Activated gamma-delta T cell treated with Interleukin-2 at 50 U/mL for 16 hours (primary cell): ENCODE measurements at places on chromosomes 3 and 15.

- peak; percentile 31 for DNase-seq
Observed at GRCh38 chr3:18740631-18741583, 315.8 kb upstream of the SATB1 start.

GRCh38 chr3:107740992-107741896 is 218.5 kb downstream of the BBX start:
- DNase-seq = no peak

DNA sequence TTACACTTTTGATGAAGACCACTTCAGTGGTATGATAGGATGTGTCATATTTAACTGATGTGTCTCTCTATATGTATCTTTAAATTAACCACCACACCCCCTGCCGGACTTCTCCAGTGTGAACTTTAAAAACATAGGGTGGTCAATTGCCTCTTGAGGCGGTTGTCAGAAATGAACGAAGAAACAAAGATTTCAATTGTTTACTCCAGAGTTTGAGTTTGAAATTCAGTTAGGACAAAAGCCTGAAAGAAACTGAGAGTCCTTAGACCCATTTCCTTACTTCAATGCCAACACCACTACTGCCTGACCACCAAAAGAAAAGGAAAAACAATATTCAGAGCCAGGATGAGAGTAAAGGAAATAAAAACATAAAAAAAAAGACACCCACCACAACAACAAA is 40.2 kb downstream of the VGLL3 start:
- DNase-seq = no peak

DNA sequence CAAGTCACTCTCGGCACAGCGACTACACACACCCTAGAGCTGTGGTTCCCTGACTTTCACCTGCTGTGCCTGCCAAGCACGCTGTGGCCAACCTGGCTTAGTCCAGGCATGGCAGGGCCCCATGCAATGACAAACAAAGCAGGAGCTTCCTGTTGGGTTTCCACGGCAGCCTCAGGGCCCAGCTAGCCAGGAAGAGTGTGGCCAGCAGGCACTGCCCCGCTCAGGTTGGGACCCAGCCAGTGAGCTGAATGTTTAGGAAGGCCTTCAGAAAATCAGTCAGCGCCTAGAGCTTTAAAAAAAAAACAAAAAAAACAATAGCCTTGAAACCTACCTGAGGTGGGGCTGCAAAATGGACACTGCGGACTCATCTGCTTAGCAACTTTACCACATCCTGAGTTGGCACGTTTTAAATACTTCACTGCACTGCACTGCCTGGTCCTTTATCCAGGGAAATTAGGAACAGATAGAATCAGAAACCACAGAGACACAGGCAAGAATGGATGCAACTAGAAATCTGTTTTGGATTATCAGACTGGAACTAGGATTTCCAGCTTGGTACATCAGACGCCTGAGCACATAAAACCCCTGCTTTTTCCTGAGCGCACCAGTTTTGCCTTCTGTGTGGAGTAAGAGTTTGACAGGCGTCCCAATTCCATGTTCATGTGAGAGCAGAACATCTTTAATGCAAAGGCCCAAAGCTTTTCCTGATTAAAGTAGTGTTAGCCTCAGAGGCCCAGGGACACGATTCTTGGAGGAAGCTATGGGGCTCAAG is 36.2 kb upstream of the LDHAL6B start:
- DNase-seq = no peak

DNA sequence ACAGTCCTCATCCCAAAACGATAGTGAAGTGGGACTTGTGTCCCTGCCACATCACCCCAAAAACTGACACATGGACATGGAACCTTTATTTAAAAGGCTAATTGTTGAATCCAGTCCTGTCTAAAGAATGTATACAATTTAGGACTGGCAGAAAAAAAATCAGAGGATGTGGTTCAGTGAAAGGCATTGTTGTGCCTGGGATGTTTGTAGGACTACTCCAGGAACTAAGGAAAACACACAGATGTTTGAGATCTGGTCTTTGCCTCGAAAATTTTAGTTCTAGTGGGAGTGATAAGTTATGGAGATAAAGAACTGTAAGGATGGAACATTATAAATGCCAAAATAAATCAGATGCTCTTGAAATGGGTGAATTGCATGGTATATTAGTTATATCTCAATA is 27.2 kb downstream of the VGLL4 start:
- no peak for DNase-seq

DNA sequence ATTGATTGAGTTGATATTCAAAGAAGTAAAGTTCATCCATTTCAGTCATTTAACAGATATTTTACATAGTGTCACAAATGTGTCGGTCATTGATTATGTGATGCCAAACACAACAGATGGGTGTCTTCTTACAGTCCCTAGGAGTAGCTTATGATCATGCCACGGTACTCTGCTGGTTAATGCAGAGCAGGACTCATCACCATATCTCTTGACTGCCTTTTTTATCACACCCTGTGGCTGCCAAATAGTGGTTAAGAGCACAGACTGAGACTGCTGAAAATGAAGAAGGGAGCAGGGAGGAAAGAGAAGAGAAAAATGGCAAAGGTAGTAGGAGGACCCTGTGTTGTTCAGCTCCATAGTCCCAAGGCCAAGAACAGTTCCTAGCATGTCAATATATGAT is 12.8 kb upstream of the TIMMDC1 start:
- no peak for DNase-seq

GRCh38 chr3:146250449-146251382 is at the start of gene PLSCR4:
Gene PLSCR4, minus strand, starts transcription at chr3:146251105. Its CDS starts 29,034 bp downstream, at chr3:146222071.
- no peak for DNase-seq

- DNase-seq = no peak
Observed at GRCh38 chr15:35519541-35520149, 26.3 kb downstream of the DPH6 start.

DNA sequence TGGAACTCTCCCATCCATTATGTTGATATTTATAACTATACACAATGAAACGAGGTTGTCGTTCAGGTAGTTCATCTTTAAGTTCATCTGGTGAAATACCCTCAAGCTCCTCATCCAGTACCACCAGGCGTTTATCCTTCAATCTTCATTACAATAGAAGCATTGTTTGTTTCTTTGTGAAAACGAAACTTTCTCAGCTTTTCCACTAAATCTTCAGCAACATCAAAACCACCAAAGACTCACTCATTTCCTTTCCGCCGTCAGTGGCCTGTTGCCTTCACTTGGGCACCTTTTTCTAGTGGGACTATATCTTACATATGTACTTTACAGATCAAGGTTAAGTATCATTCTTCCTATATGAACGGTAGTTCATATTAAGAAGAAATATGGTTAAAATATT is 44.1 kb upstream of the TFG start:
- DNase-seq = no peak

- DNase-seq = no peak
Observed at GRCh38 chr3:72890166-72890925, 2.5 kb downstream of the GXYLT2 start.

GRCh38 chr3:66480666-66481065 is 20.2 kb downstream of the LRIG1 start:
- DNase-seq = no peak

GRCh38 chr3:54871867-54872266 is 56.0 kb downstream of the LRTM1 start:
- DNase-seq = no peak
